ENCODE measurements at places on chromosomes 5 and 9.

- DNase-seq, result no peak
These were observed 28.1 kb upstream of the CETN3 start for GRCh38 chr5:90437663-90438062.

- no peak for DNase-seq
These were observed 28.2 kb upstream of the FOXI1 start for GRCh38 chr5:170077526-170077925.

GRCh38 chr5:54736003-54736797, 218.6 kb downstream of the SNX18 start:
- no peak for DNase-seq

DNA sequence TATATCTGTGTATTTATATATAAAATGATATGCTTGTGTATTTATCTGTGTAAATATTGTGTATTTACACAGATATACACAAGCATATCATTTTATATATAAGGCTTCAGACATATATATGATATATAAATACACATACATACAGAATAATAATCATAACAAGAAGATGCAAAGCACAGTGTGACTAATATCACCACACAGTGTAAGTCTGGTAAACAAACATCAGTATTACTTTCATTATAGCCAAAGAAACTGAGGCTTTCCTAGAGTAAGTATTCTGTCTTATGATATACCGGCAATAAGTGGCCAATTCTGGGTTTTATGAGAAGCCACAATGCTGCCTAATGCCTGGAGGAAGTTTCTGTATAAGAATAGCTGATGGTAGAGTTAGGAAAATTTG, 29.9 kb upstream of the RAPGEF6 start:
- DNase-seq, result no peak

- DNase-seq, result no peak
These were observed 14.2 kb downstream of the CCDC180 start for GRCh38 chr9:97321691-97322090.

DNA sequence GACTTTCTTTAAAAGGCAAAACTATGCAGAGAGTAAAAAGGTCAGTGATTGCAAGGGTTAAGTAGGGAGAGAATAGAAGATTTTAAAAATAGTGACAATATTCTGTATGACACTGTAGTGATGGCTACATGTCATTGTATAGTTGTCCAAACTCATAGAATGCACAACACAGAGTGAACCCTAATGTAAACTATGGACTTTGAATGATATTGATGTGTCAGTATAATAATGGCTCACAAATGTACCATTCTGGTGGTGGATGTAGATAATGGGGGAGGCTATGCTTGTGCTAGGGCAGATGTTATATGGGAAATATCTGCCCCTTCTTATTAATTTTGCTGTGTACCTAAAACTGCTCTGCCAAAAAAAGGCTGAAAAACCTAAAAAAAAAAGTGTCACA, 468.9 kb downstream of the KIF4B start:
- no peak for DNase-seq

GRCh38 chr5:100434815-100435214, 100.4 kb upstream of the FAM174A start:
- no peak for DNase-seq

DNA sequence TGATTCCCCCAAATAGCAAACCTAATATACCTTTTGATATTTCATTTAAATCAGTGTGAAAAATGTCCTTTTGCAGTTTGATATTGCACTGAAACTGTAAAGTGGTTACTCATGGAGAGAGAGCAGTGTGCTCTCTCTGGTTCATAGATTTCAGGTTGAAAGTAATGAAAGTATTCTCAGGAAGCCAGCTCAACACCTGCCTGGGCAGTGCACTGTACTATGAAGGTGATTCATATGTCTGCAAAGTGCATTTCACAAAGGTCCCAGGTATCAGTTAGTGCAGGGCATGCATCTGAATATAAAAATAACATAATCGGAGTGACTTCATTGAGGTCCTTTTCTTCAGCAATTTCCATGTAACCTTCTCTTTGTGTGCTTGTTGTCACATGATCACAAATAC, 274.3 kb downstream of the CDH18 start:
- DNase-seq, result no peak

GRCh38 chr9:126113176-126113575, 213.5 kb upstream of the MVB12B start:
- DNase-seq, result no peak

DNA sequence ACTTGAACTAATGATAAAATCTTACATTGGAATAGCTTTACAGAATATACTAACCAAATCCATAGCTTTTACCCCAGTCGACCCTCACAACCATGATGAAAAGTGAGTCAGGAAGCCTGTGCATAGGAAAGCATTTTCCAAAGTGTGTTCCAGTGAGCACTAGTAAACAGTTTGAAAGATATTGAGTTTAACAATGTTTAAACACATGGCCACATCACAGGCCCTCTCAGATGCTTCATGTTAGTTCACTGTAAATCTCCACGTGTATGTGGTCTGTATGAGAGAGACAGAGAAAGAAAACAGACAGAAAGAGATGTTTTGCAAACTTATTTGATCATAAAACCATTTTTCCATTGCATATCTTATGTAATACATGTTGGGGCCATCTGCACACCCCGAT, 27.0 kb downstream of the PRUNE2 start:
- DNase-seq, result no peak

- DNase-seq, result peak; percentile 82
These were observed 2.4 kb downstream of the SAPCD2 start for GRCh38 chr9:137067860-137068538.

- no peak for DNase-seq
These were observed 116.1 kb upstream of the SPOCK1 start for GRCh38 chr5:137615171-137615775.

- DNase-seq, result no peak
These were observed 4.2 kb downstream of the LOX start for GRCh38 chr5:122073864-122074263.

DNA sequence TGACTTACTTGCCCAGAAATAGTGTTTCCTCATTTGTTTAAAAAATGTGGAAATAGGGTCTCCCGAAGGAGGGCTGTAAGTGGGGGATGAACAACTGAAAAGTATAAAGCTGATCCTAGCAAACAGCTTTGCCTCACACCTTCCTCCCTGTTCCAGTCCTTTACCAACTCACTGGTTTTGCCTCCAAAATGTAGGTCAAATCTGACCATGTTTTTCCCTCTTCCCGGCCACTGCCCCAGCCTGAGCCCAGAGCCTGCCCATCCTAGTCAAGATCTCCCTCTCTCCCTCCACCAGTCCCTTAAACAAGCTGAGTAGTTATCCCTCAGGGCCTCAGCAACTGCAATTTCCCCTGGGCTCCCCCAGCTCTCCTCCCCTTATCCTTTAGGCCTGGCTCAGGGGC, 82.4 kb upstream of the FBXW11 start:
- DNase-seq, result no peak

DNA sequence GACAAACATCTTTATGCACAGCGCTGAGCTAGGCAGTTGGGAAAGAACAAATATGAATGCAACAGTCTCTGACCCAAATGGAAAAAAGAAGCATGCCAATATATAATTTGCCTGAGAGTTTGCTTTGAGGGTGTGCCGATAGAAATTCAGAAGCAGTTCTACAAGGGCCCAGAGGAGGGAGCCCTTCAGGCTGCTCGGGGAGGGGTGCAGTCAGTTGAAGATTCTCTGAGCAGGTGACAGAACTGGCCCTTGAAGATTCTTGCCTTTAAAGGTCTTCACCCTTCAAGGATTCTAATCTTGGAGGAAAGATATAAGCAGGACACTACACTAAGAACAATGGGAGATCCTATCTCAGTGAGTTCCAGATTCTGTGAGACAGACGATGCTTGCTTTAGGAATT, 3.7 kb upstream of the PAPPA start:
- no peak for DNase-seq

GRCh38 chr5:31048282-31049270, 144.9 kb upstream of the CDH6 start:
- no peak for DNase-seq

DNA sequence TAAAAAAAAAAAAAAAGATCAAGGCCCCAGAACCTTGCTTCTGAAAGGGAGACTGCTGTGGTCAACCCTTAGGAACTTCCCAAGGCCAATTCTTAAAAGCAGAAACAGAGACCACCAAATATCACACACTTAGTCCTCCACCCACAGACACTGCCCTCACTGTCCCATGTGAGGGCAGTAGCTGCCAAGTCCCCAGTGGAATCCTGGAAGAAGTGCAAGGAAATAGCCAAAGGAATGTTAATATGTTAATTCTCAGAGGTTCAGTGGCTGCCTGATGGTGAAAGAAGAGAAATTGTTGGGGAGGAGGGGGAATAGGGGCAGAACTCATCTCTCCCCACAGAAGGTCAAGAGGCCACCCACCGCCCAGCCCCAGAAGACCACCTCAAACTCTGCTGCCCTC, 23.1 kb downstream of the FSTL4 start:
- DNase-seq, result no peak
